ENCODE measurements at places on chromosomes 2 and 18.

- DNase-seq: no peak
These were observed 93.5 kb downstream of the UBE2E3 start for GRCh38 chr2:181073896-181074295.

DNA sequence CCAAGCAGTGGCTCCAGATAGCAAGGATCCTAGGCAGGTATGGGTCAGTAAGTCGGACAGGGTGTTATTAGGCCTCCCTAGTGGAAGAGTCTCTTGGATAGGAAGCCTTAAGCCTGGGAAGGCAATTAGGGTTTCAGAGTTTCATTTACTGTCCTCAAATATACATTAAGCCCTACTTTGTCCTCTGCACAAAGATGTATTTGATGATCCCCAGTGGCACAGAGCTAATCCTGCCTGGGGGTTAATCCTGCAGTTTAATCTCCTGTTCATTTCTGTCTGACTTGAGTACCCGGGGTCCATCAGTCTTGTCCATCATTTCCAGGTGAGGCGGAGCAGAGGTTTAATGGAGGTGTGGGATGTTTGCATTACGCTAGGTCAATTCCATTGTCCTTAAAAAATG is 62.0 kb downstream of the MTCL1 start:
- no peak for DNase-seq

DNA sequence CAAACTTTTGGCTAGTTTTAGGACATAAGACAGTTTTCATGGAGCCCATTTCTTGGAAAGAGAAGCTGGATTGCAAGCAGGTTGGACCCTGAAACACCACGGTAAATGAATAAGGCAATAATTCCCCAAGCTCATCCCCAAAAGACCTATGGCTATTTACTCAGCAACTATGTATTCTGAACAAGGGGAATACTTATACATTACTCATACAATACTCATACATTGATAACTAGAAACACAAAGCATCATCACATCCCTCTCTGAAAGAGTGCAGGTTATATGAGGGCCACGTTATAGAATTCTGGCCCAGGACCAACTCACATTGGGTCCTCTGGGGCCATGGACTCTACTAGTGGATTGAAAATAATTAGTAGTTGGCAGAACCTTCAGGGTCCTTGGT is 154.8 kb downstream of the TMX3 start:
- no peak for DNase-seq

- DNase-seq: no peak
These were observed 47.5 kb downstream of the GALNT3 start for GRCh38 chr2:165746501-165746900.

DNA sequence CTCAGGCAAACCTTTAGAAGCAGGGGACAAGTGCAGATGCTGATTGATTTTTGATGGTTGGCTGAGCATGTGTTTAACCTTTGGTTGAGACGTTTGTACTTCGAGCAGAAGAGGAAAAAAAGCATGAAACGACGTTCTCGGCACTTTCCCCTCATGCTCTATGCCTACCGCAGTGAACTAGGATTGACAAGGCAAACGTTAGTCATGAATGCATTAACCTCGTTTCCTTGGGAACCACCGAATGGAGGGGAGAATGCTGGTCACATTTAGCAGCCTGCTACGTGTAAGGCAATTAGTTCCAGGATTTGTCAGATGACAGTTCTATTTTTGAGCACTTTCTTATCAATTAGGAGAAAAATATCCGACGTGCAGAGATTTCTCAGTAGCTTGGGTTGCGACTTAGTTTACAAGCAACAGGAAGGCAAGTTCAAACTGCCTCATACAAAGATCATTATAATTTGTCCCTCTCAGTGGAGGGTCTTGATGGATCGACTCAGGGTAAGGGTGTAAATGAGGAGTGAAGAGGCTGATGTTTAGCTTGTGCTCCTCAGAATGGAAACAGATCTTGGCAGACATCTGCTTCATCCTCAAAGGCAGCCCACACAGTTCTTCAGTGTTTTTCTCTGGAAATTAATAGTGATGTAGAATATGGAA is 47.4 kb upstream of the GPR45 start:
- DNase-seq: no peak

GRCh38 chr2:103921161-103921560 is 932.8 kb upstream of the POU3F3 start:
- DNase-seq: no peak

DNA sequence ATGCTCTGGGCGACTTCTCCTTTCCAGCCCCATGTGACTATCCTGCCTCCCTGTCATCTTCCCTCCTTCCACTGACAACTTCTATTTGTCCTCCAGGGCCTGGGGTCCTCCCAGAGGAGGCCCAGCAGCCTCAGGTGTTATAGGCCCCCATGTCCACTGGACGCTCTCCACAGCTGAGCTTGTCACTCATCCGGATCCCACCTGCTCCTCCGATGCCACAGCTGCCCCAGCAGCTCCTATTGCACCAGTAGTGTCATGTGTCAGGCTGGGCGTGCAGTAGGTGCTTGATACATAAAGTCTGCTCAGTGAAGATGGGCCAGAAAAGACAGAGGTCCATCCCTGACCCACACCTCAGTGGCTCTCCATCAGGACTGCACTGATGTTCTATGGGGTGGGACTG is 305.7 kb upstream of the MYT1L start:
- no peak for DNase-seq

DNA sequence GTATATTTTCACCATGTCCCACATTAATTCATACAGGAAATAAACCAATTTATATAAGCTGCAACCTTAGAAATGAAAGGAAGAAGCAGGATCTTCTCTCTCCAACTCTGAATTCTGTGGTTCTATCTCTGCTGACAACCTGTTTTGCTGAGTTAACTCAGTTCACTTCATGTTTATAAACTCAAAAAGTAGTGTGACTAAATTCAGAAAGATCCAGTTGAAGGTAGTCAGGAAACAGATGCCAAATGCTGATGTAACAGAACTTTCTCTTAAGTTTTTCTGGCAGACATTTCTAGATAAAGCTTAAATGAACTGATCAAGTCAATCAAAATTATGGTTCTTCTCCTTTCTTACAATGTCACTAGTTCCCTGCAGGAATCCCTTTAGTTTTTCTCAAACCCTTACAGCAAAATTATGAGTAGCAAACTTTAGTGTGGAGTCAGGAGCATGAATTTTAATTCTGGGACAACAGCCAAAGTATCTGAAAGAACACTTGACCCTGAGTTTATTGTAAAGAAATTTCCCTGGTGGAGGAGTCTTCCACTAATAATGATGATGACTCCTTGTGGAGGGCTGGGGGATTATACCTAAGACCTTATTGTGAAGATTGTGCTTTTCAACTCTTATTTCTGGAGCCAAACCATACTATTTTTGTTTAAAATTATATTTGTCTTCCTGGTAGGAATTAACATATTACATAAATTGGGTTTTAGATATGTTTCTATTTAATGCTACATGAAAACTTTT is 216.9 kb downstream of the MYO3B start:
- no peak for DNase-seq

- no peak for DNase-seq
These were observed 43.2 kb upstream of the TMEM182 start for GRCh38 chr2:102718387-102719316.

- no peak for DNase-seq
These were observed 55.0 kb downstream of the RNF144A start for GRCh38 chr2:6972067-6972710.

- no peak for DNase-seq
These were observed 72.7 kb downstream of the KCNG2 start for GRCh38 chr18:79870301-79871025.

DNA sequence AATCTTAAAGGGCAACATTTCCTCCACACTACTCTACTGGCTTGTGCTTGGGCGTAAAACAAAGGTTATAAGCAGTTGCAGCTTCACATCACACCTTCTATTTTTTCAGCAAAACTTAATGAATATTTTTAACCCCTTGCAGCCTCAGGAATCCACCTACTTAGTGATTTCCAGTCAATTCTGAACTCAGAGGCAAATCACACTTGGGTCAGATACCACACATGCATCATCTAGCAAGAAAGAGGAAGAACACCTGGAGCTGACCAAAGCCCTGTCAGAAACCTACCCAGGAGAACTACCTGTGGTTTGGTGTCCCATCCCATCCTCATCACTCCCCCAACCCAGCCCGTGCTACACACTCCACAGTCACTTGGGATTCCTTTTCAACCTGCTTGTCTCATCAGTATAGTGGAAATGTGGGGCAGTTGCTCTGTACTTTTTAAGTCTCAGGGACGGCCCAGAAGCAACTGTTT is 25.5 kb downstream of the PIAS2 start:
- DNase-seq: no peak

DNA sequence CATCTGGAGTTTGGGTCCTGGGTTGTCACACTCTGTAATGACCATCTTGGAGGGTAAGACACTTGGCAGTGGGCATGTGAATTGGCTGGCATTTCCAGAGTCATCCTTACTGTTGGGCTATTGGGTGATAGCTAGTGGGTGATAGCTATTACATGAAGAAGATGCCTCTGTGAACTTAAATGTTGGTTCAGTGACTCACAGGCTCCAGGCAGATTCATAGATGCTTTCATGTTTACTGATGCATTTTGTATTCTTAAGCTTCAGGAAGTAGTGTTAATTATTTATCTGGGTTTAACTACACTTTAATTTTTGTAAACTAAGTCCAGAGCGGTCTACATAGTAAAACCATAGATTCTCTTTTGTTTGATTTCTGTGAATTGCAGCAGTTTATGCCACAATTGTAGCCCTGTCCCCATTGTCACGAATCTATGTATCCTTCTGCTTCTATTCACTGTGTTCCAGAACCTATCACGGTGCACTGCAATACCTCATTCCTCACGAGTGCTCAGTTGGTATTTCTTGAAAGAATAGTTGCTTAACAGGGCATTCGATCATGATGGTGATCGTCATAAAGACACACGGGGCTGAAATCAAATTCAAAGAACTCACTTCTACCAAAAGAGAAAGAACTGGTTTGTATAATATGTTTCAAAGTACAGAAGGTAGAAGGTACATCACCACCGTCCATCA is 79.7 kb downstream of the GBX2 start:
- no peak for DNase-seq

DNA sequence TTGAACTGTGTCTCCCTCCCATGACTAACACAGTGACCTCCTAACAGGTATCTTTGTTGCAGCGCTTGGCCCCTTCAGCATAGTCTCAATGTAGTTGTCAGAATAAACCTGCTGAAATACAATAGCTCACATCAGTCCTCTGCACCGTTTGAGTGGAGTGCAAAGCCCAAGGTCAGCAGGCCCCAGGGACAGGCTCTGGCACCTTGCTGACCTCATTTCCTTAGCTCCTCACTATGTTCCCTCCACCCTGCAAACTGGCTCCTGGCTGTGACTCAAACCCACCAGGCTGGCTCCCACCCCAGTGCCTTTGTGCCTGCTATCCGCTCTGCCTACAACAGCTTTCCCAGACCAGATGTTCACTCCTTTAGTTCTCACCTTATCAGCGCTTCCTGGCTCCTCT is 146.7 kb downstream of the LRATD1 start:
- no peak for DNase-seq

GRCh38 chr2:24047703-24048033 is 477 bp upstream of the WDCP start:
- no peak for DNase-seq
